ENCODE measurements at places on chromosomes 12 and 14. TPM values are rescaled to one million over a fixed set of nuclear protein-coding genes. Genes with fewer than 3 reads are reported as not detected.

DNA sequence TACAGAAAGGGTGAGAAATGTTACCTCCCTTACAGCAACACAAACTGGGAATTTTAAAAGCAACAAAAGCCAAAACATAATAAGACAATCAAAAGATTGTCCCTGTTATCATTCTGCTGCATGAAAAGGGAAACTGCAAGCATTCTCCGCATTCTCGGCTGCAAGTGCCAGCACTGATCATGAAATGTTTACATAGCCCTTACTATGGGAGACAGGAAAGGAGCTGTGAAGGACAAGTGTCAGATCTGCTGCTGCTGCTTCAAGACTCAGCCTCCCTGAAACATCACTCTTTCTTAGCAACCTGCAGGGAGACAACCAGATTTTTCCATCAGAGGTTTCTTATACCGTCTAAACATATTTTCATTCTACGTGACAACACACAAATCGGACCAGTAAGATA is 20.1 kb downstream of the DENND5B start:
- no peak for DNase-seq

DNA sequence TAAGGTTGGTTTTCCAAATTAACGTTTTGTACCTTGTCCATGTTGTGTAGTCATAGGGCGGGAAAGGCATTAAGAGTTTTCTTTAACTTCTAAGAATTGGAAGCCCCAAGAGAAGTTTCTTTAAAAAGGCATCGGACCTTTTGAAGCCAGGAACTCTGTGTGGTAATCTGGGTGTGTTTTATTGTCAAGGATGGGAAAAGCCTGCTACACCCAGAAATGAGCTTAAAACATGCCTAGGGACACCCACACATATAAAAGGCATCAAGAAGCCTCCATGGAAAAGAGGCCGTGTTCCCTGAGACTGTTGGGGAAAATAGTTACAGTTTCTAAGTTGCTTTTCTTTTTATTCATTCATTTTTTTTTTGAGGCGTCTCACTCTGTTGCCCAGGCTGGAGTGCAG is 81.0 kb upstream of the PTHLH start:
- no peak for DNase-seq

DNA sequence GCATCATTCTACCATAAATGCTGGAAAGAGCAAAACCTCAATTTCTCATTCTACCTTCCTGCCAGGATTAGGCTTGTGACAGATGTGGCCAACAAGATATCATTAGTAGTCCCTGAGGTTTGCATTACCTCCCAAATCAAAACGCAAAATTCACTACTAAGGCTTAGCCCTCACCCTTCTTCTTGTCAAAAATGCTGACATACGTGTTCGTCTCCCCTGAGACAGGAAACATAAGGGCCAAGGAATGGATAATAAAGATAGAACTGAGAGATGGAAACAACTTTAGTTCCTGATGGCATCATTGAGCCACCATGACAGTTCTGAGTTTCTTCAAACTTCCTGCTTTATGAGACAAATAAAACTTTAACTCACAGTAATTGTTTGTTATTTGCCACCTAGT is 642.1 kb downstream of the NOVA1 start:
- DNase-seq, result no peak

The NRXN3 gene
- total RNA-seq, result 0.11 TPM

The ESR2 gene
- total RNA-seq, result not detected

The CPM gene
- 8.5 TPM for total RNA-seq

The IFNG-AS1 gene
- total RNA-seq, result not detected

The KRT6B gene
- total RNA-seq, result not detected

The NTN4 gene
- total RNA-seq, result 63.7 TPM

All from GM23248 (cell line).